ENCODE measurements at places on chromosomes 12 and 14. TPM values are rescaled to one million over a fixed set of nuclear protein-coding genes. Genes with fewer than 3 reads are reported as not detected.

The PTPRB gene
- 3.3 TPM for total RNA-seq

The MLEC gene
- total RNA-seq: 253 TPM

The ANO2 gene
- 4.0 TPM for total RNA-seq

DNA sequence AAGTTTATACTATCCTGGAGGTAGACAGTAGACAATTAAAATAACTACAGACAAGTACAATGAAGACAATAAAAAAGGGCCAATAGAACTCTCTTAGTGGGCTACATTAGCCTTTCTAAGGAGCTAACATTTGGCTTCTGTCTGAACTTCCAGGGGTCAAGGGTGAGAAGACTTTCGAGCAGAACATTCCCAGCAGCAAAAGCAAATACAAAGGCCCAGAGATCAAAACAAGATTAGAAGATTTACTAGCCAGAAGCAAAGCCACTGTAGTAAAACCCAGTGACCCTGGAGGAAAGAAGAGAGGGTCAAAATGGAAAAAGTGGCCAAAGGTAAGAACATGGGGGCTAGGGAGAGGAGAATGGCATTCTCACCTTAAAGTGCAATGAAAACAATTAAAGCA, 63.2 kb downstream of the ATP2B1 start:
- DNase-seq: no peak

DNA sequence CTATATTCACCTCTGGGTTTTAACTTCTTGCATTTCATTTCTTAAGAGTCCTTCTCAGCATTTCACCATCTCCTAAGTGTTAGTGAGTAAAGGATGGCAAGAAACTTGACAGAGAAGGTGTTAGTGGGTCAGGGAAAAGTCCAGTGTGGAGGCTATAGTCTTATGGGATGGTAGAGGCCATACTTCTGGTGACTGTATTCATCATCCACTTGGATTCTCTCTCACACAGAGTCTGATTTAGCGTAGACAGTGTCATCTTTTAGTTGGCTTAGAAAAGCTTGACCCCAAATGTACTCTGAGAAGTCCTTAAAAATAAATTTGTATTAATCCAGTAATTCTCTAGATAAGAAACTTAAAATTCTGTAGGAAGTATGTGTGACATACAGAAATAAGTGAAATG, 232.4 kb upstream of the FBXO33 start:
- no peak for DNase-seq

- DNase-seq: no peak
These were observed 16.1 kb upstream of the KRT80 start for GRCh38 chr12:52207895-52208294.

All from WTC11 (cell line).